ENCODE measurements at places on chromosomes 2 and 18.

DNA sequence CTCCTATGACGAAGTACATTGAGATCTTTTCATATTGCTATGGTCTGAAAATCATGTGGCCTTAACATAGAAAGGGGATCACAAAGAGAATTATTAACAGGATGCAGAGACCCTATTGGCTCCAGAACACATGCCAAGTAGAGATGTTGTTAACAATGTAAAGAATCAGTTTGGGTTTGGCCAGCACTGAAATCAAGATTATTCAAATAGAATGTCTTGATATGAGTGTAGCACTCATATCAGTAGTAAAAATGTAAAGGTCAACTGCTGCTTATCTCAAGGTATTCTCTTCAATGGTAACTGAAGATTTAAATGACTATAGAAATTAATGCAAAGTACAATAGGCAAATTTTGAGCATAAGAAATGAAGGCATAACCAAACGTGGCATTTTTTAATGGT lies 262.8 kb downstream of the PTH2R start:
- DNase-seq: no peak

- peak; percentile 19 for DNase-seq
These were observed 101.9 kb upstream of the RAB12 start for GRCh38 chr18:8507361-8507760.

DNA sequence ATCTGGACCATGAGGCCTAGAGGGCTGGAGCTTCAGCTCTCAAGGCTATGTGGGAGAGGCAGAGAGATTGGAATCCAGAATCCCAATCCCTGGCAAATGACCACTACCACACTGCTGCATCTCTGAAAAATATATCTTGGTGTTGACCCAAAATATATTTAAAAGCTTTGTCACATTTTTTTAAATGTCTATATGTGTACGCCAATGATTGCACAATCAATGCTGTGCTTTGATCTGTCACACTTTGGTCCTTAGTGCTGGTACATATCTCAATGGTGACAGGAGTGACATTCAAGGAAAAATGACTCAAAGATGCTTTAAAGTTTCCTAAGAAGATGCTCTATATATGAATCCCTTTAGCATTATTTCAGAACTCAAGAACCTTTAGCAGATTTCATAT lies 31.7 kb upstream of the NEDD4L start:
- no peak for DNase-seq

DNA sequence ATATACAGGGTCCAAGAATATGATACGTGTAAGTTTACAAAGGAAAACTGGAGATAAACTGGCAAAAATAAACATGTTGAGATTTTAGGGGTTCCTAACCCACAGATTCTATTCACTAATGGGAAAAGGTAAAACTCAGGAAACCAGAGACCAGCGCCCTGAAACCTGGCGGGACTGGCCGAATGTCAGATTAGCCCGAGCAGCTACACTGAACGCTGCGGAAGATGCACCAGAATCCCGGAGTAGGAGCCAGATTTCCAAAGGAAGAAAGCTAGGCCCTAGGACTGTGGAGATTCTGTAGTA lies 679 bp upstream of the WDR75 start:
- DNase-seq: no peak

DNA sequence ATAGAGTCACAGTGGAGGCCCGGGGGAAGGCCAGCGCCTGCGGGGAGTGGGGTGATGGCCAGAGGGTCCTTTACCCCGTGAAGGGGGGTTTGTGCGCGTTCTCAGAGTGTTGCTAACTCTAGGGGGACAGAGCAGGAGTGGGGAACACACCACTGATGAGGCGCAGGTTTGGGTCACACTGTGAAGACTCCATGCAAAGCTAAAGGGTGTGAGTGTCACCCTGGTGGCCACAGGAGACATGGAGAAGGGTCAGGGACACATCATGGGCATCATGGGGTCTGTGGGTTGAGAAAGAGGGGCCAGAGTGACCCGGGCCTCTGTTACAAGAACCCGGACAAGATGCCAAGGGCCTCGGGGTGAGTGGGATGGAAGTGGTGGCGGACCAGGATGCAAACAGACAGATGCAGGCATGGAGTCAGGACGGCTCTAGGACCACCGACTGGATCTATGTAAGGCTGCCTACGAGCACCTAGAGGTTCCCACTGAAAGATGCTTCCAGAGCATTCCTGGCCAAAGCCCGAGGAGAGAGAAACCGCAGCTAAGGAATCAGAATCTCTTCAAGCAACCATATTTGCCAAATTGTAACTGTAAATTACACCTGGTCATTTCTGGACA lies 84.3 kb downstream of the PXDN start:
- DNase-seq: no peak

GRCh38 chr2:159710601-159711180 lies 1.6 kb upstream of the MARCHF7 start:
- no peak for DNase-seq

GRCh38 chr2:88036606-88037005 lies 19.0 kb downstream of the KRCC1 start:
- no peak for DNase-seq

- DNase-seq: no peak
These were observed 79.9 kb downstream of the SH3RF3 start for GRCh38 chr2:109208951-109209335.

DNA sequence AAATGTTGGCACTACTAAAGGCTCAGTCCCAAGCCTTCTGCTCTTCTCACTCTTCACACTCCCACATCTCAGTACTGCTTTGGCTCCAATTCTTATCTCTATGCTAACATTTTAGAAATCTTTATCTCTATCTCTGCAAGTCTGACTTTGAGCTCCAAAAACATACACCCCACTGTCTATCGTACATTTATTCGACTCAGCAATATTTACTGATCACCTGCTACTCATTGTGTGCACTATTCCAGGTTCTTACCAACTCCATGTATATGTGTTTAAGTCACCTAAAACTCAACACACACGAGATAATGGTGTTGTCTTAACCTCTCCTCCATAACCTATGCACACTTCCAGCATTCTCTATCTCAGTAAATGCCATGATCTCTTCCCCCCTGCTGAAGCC lies 268.2 kb upstream of the CRIM1 start:
- no peak for DNase-seq

DNA sequence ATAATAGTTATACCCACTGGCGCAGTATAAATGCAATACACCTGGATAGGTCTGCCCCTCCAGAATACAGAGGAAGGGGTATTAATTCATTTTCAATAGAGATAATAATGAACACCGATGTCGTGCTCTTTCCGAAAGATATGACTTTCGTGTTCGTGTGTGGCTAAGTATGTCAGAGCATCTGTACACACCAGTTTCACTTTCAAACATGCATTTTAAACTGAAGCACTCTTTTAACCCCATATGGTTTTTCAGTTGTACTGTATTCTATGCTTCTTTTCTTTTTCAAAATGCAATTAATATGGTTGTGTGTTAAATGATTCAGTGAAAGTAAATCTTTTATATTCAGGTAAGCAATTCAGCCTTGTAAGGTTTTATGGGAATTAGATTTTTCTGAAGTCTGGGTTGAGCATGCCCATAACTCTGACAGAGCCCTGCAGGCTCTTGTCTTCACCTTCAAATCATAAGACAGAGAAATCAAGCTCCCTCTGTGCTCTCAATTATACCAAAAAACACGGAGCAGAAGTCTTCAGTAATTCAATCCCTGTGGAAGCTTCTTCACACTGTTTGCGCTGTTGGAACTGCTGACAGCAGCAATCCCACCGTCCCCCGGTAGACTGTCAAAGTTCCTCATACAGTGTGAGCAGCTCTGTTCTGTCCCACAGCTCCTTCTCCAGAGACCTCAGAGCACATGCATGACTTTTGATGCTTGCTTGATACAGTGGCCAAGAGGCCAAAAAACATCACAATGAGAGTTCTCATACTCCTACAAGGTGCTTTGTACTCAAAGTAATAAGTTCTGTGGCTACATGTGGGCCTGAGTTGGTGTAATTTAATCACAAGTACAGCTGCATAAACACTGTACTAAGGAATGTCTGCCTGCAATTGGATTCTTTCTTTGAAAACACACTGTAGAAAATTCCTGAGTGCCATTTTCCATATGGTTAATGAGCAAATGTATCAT lies 186.8 kb downstream of the ZNF521 start:
- peak; percentile 60 for DNase-seq

DNA sequence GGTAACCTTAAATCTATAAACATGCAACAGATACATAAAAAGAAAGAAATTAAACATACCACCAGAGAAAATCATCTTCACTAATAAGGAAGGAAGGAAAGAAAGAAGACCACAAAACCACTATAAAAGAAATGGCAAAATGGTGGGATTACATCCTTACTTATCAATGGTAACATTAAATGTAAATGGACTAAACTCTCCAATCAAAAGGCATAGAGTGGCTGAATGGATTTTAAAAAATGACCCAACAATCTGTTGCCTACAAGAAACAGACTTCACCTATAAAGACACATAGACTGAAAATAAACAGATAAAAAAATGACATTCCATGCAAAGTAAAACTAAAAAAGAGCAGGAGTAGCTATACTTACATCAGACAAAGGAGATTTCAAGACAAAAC lies 195.4 kb downstream of the GALNT13 start:
- DNase-seq: no peak

DNA sequence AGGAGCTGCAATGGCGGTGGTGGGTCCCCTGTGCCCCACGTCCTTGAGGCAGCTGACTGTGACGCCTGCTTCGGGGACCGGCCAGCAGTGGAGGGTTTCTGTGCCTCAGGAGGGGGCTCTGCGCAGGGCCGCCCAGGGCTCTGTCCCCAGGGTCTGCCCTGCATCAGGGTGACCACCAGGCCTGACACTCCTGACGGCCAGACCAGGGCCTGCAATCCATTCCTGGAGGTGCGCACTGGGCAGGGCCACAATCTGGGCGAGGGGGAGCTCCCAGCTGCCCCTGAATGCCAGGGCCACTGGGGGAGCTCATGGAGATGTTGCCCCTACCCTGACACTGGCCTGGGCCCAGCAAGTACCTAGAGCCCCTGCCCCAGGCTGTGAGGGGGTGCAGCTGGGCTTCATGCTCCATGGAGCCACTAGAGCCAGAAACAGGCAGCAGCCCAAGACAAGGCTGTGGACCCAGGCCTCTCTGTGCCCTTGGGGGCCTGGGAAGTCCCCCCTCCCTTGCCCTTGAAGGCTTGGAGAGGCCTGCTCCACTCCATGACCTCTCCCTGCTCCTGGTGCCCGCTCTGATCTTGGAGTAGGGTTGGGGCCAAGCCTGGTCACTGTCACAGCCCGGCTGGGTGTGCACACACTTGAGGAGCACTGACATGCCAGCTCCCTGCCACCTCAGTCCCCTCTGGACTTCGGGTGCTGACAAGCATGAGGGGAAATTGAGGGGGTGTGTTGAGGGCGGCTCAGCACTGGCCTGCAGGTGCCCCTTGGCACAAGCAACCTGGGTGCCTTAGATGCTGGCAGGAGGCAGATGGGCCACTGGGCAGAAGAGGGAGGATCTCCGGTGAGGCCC lies 55.9 kb downstream of the LDAH start:
- no peak for DNase-seq

Measured in HEK293T (cell line).